ENCODE measurements at places on chromosomes 11 and 22.

DNA sequence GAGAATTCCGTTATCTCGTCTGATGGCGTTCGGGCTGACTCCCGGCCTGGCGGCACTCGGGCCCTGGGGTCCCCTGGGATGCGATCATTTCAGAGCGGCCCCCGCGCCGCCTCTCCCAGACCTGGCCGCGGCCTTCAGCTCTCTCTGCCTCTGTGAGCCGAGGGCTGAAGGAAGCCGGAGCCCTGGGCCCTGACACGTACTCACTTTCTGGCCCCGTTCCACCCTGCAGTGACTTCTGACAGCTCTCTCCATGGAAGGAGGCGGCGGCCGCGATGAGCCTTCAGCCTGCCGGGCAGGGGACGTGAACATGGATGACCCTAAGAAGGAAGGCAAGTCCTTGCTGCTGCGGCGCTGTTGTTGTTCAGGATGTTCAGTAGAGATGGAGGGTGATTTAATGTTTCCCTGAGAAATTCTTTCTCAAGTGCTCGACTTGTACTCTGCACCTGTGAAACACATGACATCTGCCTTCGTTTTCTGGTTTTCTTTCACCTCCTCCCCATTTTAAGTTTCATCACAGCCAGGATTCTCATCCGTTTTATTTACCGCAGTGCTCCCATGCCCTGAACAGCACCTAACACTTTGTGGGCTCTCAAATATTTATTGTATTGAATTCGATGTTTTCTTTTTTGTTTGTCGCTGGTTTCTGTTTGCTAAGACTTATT is 612 bp downstream of the GTSE1 start:
- no peak for DNase-seq

- no peak for DNase-seq
These were observed 31.2 kb upstream of the SNX19 start for GRCh38 chr11:130947481-130947880.

DNA sequence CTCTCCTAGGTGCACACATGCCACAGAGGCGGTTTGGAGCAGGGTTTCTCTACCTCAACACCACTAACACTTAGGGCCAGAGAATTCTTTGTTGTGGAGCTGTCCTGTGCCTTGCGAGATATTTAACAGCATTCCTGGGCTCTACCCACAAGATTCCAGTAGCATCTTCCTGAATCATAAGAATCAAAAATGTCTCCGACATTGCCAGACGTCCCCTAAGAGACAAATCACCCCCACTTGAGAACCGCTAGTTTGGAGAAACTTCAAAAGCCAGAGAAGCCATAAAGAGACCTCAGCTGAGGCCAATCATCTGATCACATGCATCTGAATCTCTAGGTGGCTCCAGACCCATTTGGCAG is 16.1 kb downstream of the MFNG start:
- DNase-seq, result no peak

- DNase-seq, result no peak
These were observed 2.2 kb downstream of the CYB561A3 start for GRCh38 chr11:61359516-61359915.

- no peak for DNase-seq
These were observed 28.6 kb upstream of the ATXN10 start for GRCh38 chr22:45642986-45643385.

Measured in stimulated activated CD4-positive, alpha-beta T cell treated with anti-CD3 and anti-CD28 coated beads, Interleukin-1b, Interleukin-23, amount 100 ng/mL, for 4 hours (primary cell).